ENCODE measurements at places on chromosomes 2 and 18.

- no peak for DNase-seq
These were observed 459.5 kb downstream of the DLGAP1 start for GRCh38 chr18:3995476-3996102.

- DNase-seq, result no peak
These were observed 3.3 kb upstream of the ATP8B1 start for GRCh38 chr18:57806201-57806977.

GRCh38 chr2:235264512-235264911 lies 229.3 kb upstream of the AGAP1 start:
- DNase-seq, result no peak

GRCh38 chr2:100682536-100682935 lies 119.7 kb downstream of the PDCL3 start:
- DNase-seq, result no peak
